ENCODE measurements at places on chromosomes 6 and 20.

- no peak for DNase-seq
These were observed 4.5 kb downstream of the NRN1 start for GRCh38 chr6:6002005-6002847.

- no peak for DNase-seq
These were observed 21.0 kb upstream of the SNAP91 start for GRCh38 chr6:83729871-83730270.

DNA sequence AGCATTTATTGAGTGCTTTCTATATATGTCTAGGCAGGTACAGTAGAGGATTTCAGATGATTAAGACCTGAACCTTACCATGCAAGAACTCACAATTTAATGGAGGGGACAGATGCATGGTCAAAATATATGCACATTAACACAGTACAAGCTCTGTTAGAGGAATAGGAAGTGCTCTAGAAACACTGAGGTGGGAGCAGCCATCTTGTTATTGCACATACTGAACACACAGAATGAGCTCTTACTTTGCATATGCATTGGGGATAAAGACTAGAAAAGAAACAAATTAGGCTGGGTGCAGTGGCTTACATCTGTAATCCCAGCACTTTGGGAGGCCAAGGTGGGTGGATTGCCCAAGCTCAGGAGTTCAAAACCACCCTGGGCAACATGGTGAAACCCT, 438.3 kb downstream of the UTRN start:
- DNase-seq: no peak

DNA sequence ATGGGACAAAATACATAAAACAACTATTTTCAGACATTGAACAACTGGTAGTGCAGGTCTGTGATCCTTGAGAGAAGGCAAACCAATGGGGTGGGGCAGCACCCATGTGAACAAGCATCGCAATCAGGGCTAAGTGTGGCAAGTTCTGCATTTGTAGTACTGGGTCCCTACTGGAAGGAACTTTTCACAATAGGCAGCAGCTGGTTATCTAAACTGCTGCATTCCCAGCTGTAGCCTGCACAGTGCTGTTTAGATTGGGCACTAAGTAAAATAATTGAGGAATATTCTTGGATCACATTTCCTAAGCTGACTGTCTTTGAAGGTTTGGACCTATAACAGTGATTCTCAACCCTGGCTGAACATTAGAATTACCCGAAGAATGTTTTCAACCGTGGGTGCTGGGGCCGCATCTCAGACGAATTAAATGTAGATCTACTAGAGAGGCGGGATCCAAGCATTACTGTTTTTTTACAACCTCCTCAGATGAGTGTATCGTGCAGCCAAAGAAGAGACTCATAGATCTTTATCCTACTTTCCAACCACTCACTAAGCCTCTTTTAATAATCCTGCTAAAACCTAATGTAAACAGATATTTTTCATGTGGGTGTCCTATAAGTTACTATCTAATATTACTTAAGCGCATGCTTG, 12.4 kb upstream of the MAP3K4 start:
- DNase-seq: peak; percentile 48

DNA sequence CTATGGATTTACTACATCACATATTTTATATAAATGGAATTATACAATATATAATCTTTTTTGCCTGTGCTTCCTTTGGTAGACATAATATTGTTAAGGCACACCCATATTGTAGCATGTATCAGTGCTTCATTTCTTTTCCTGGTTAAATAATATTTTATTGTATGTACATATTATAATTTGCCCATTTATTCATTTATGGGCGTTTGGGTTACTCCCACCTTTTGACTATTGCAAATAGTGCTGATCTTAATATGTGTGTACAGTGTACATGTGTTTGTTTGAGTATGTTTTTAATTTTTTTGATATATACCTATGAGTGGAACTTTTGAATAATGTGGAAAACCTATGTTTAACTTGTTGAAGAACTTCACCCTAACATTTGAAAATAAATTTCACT, 804.2 kb downstream of the DHX35 start:
- no peak for DNase-seq

DNA sequence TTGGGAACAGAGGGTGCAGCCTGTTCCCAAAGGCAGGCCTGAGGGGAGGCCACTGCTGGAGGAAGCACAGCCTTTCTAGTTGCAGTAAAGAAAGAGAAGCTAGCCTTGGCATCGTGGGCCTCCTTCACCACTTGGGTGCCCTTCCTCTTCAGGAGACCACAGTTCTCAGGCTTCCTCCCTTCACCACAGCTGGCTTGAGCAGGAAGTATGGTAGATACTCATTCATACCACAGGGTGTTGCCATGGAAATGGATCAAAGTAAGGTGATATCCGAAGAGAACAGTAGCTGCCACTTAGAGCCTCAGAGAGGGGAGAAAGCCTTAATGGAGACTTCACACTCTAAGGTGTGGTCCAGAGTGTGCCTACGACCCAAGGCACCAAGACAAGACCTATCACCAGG, 120.4 kb upstream of the RIPOR2 start:
- DNase-seq: no peak

- DNase-seq: no peak
These were observed 104.7 kb upstream of the RALGAPA2 start for GRCh38 chr20:20816969-20817755.

- no peak for DNase-seq
These were observed 40.5 kb downstream of the SNAI1 start for GRCh38 chr20:50023116-50023805.

DNA sequence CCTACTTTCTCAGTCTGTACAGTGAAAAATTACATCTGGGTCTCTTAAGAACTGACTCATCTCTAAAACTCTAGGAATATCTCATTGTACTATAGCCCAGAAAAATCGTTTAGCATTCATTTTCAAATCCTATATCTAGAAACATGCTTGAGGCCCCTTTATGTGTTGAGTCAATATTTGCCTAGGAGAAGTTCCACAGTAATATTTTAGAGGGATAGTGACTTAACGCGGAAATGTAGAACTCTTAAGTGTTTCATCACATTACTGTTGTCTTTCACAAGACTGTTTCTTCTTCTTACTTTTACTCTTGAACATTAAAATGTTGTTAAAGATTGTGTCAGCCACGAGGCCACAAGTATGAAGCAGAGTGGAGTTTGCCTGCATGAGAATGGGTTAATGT, 23.0 kb upstream of the MYLIP start:
- no peak for DNase-seq

GRCh38 chr6:130783416-130784107, 43.6 kb upstream of the SMLR1 start:
- no peak for DNase-seq

DNA sequence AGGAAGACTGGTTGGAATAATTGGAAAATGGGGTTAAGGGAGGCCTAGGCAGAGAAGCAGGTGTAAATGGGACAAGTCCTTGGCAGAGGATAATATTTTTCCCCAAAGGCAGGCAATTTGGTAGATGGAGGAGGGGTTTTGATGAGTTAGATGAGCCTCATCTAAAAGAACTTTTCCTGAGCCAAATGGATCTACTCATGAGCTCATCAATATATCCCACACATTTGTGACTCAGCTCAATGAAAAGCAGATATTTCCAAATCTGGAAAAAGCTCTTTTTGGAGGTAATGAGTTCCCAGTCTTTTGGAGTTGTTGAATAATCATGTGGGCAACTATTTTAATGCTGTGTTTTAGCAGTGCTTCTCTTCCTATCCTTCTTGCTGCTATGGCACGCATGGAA, 685.5 kb upstream of the CITED2 start:
- DNase-seq: no peak
